ENCODE measurements at places on chromosomes 7 and 10. TPM values are rescaled to one million over a fixed set of nuclear protein-coding genes. Genes with fewer than 3 reads are reported as not detected.

Gene LIPN
- not detected for total RNA-seq

Gene SPDYE5
- not detected for total RNA-seq

Gene CRPPA
- 6.9 TPM for total RNA-seq

Gene HIPK2
- 14.8 TPM for total RNA-seq

Gene HTR5A
- total RNA-seq = not detected

Gene DNAAF5
- total RNA-seq = 22.5 TPM

Gene C10orf62
- total RNA-seq = 0.82 TPM

Gene MYL10
- 20.9 TPM for total RNA-seq

Gene FGFBP3
- total RNA-seq = 0.72 TPM

Gene AKR1C4
- not detected for total RNA-seq

Gene ADRA2A
- total RNA-seq = 4.3 TPM

Gene GRM3
- not detected for total RNA-seq

DNA sequence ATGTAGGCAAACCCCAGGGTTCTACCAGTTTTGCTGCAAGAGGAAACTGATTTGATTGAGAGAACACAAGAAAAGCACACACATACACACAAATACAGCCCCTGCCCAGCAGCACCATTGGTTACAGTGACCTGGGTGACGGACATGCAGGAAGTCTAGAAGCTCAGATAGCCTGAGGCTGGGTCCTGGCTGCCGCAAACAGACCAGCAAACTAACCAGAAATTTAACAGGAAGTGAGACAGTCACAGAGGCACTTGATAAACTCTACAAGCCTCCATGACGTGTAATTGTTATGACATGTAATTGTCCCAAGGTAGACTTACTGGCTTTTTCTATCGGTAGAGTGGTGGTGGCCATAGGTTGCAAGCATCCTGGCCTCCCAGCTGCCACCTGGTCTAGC, 58.9 kb downstream of the PRKAR2B start:
- no peak for DNase-seq

DNA sequence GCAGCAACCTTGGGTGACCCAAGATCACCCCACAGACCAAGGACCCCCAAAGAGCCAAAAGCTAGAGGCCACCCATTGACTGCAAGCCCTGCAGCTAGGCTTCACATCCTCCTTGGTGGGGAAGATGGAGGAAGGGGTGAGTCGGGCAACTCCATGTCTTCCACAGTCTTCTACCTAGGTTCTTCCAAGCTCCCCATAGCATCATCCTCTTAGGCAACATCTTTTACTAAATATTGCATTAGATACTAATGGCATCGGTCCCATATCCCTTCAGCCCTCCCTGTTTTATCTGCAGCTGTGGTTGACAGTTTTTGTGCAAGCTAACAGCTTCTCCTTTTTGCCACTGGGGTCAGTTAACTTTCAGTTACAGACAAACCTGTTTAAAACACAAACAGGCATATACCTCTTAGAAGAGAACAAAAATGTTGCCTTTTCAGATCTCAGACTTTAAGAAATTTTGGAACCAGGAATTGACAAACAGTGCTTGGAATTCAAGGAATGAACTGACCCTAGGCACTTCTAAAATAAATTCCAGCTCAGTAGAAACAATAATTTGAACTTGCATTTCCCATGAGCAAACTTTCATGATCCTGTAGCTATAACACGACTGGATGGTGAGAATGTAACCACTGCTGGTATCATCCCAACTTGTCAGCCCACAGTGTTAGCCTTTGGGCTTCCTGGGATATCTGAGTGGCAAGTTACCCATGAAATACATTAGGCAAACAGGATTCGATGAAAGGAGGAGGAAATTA, 33.9 kb upstream of the MSMB start:
- DNase-seq = no peak

DNA sequence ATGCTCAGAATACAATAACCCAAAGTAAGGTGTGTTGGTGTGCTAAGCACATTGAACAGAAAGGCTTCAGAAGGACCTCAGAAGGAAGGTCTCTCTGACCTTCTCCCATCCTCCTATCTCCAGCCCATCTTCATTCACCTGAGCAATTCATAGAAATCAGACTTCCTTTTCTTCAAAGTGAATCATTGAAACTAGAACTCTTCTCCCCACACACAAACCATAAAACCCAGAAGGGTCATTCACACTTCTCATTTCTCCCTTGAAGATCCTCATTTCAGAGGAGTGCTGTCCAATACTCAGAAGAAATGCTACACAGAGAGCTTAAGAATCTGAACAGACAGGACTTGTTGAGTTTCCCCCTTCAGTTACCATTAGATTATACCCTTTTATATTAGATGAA, 89.5 kb downstream of the VWDE start:
- DNase-seq = no peak

GRCh38 chr7:95811846-95812445, 39.6 kb downstream of the DYNC1I1 start:
- peak; percentile 88 for DNase-seq

DNA sequence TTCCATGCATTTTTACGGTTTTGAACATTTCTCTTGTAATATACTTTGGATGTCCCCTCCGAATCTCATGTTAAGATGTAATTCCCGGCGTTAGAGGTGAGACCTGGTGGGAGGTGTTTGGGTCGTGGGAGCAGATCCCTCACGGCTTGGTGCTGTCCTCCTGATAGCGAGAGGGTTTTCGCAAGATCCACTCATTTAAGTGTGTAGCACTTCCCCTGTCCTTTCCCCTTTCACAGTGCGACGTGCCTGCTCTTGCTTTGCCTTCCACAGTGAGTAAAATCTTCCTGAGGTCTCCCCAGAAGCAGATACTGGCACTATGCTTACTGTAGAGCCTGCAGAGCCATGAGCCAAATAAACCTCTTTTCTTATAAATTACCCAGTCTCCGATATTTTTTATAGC, 6.6 kb downstream of the GPR141 start:
- DNase-seq = no peak

- no peak for DNase-seq
These were observed 32.3 kb downstream of the PITRM1 start for GRCh38 chr10:3140280-3140679.

GRCh38 chr7:38223306-38223705, 45.3 kb downstream of the STARD3NL start:
- DNase-seq = no peak

DNA sequence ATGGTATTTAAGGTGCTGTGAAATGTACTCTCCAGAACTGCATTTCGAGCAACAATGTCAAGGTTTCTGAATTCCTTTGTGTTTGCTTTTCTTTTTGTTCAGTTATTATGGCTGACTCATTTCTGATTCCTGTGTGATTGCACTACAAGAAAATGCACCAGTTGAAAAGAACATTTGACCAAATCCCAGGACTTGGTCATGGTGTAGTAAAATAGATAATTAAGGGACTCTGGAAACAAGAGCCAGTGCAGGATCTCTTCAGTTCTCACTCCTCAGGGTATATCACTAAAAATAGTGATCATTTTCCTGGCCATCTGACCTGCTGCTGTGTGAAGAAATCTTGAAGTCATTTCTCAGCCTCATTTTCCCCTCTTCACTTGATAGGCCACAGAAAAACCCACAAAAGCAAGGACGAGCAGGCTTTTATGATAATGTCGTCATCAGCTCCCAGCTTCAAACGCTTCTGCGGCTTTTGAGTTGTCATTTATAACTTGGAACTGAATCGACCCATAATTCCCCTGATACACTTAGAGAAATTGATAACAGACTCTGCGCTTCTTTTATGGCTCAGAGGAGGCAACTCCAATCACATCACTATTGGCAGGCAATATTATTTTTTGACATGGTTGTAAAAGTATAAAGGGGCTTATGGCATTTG, 274.7 kb downstream of the HDAC9 start:
- DNase-seq = peak; percentile 2

DNA sequence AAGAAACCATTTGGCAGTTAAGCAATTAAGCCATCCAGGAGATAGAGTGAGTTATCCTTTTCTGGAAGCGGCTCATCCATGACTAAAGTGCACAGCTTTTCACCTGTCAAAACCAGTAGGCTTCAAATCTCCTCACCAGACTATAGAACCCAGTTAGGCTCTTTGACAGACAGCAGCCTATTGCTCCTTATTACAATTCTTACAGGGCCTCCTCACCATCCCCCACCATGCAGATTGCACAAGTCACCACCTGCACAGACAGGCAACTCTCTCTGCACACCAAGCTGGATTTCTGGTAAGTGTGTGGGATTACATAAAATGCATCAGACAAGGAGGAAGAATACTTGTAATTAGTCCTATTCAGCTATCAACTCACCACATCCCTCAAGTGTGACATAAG, 301.6 kb downstream of the SNX13 start:
- DNase-seq = peak; percentile 37

DNA sequence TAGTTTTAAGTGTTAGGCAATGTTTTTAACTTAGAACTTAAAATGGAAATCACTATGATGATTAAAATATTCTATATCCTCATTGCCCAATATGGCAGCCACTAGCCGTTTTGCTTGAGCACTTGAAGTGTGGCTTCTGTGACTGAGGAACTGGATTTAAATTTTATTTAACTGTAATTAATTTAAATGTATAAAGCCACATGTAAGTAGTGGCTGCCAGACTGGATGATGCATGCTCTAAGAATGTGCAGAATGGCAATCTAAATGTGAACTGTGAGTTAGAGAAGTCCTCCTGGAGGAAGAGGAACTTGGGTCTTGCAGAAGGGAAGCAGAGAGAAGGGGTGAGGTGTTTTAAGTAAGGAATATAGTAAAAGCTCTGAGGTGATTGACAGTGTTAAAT, 451.4 kb downstream of the SUGCT start:
- DNase-seq = no peak

DNA sequence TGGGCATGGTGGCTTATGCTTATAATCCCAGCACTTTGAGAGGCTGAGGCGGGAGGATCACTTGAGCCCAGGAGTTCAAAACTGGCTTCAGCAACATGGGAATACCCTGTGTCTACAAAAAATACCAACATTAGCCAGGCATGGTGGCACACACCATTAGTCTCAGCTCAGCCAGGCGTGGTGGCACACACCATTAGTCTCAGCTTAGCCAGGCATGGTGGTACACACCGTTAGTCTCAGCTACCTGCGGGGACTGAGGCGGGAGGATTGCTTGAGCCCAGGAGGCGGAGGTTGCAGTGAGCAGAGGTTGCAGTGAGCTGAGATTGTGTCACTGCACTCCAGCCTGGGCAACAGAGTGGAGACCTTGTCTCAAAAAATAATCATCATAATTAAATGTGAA, 9.0 kb downstream of the LRRC27 start:
- no peak for DNase-seq

DNA sequence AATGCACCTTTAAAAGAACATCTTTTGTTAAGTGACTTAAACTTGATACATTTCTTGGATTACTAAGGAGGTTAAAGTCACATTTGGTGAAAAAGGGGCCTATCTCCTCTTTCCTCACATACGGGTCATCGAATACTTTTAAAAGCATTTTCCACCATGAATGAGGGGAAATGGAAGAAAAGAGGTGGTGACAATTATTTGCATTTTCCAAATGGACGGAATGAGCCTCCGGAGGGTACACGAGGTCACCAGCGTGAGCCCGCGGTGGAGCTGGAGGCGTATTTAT, 1.0 kb upstream of the BMPR1A start:
- DNase-seq = no peak

- peak; percentile 87 for DNase-seq
These were observed 173.6 kb upstream of the IMMP2L start for GRCh38 chr7:111735661-111736551.

- peak; percentile 35 for DNase-seq
These were observed 473.8 kb downstream of the KIF20B start for GRCh38 chr10:90175161-90175681.

- DNase-seq = peak; percentile 91
These were observed 85.1 kb upstream of the LANCL2 start for GRCh38 chr7:55280031-55280454.

DNA sequence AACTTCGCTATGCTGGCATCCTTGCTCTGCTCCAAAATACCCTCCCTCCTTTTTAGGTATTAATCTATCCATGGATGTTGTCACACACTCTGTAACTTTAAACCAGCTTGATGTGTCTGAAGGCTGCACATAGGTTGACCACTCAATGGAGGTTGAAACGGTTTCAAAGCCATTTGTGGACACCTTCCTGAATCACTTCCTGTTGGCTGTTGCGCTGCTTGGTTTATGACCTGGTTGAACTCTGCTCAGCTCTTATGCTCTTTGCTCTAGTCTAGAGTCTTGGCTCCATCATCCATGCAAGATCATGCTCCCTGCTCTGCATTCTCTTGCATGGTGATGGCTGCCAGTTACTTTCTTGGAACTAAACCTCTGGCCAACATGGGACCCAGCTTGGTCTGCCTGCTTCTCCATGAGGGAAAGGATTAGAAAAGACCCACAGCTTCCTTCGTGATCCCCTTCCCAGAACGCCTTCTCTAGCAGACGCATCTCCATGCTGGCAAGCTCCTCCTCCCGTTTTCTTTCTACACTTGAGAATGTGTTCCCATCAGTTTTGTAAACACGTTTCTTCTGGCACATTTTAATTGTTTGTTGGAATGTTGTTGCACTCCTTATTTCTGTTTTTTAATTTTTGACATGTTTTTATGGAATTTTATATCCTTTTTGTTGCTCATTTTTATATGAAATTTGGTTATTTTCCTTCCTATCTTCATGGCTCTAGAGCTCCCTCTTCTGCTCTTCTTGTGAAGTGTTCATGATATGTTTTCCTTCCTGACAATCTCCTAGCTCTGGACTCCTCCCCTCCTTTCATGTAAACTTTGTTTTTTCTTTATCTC, 149.8 kb downstream of the XPNPEP1 start:
- peak; percentile 70 for DNase-seq

DNA sequence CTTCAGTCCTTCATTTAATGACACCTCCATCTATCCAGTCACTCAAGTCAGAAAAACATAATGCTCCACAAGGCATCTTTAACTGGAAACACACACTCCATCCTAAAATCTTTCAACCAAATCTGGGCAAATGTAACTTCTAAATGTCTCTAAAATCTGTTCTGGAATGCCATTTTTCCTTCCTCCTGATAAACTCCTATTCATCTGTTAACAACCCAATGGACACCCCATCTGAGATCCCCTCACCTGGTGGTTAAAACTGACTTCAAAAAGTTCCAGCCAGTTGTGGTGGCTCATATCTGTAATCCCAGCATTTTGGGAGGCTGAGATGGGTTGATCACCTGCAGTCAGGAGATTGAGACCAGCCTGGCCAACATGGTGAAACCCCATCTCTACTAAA, 78.7 kb downstream of the ARHGAP21 start:
- no peak for DNase-seq

DNA sequence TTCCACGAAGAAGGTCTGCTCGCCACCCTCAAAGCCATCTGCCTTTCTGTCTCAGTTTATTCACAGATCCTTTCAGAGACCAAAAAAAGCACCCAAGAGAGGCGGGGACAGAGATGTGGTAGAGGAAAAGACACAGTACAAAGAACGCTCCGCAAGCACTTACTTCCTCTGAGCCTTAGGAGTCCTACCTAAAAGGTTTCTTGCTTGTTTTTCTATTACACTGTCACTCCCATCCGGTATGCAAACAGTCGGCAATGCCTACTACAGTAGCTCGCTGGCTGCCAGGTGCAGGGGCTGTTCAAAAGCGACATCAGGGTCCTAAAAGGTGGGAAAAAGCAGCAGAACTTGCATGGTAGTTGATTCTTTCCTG, 816 bp downstream of the TECPR1 start:
- no peak for DNase-seq

- no peak for DNase-seq
These were observed 42.5 kb downstream of the SYPL1 start for GRCh38 chr7:106069471-106070200.
